ENCODE measurements at places on chromosomes 2 and 18. TPM values are rescaled to one million over a fixed set of nuclear protein-coding genes. Genes with fewer than 3 reads are reported as not detected.

Gene PROKR1
- not detected for total RNA-seq

Gene UNC80
- total RNA-seq: not detected

Gene ICOS
- total RNA-seq: not detected

Gene MYO5B
- total RNA-seq: 1.2 TPM

Gene NPAS2
- total RNA-seq: 35.9 TPM

DNA sequence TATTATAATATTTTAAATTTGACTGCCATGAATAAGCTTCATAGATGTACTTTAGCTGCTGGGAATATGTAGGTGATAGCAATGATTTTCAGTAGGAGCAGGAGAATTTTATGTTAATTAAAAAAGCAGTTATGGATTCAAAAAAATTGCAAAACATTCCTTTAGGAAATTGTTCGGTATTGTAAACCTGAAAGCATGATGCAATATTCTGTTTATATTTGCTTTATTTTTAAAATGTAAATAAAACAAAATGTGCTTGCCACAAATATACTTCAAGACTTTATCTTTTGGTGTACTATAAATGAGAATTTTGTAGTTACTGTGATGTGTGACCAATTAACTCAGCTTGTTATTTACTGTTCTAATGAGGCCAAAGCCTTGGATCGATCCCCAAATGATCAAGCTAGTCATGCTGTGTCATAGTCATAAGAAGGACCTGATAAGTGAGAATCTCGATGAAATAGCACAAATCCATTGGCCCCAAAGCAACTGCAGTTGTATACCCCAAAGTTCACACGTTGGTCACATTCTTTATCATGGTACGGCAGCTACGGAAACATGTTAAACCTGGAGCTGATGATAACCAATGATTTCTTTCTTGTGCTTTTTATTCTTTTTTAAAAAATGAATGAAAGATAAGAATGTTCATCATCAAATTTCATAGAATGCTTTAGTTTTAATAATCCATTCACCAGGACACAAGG lies 23.6 kb upstream of the ATIC start:
- no peak for DNase-seq

- no peak for DNase-seq
Observed at GRCh38 chr2:187644981-187645380, 90.7 kb upstream of the TFPI start.

DNA sequence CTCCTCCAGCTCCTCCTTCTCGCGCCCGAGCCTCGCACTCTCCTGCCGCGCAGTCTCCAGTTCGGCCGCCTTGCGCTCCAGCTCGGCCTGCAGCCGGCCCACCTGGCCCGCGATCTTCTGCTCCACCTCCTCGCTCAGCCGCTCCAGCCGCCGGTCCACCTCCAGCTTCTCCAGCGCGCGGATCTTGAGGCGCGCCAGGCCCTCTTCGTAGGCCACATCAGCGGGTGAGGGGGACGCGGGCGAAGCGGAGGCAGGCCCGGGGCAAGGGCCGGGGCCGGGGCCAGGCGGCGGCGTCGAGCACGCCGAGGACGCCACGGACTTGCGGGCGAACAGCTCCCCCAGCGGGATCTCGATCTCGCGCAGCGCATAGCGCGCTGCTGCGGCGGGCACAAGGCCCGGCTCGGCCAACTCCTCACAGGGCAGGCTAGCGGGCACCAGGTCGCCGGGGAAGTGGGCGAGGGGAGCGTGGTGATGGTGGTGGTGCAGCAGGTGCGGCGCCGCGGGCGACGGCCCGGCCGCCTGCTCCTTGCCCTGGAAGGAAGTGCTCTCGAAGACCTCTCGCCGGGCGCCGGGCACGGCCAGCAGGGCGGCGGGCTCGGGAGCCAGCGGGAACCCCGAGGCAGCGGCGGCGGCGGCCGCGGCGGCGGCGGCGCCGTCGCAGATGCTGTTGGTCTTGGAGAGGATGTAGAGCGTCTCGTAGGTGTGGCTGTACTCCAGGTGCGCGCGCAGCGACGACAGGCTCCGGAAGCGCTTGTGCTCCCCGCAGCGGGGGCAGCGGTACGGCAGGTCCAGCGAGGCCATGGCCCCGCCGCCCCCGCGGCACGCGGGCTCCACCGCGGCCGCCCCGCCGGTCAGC lies 15.2 kb downstream of the FBXO41 start:
- DNase-seq: no peak

- no peak for DNase-seq
Observed at GRCh38 chr18:47970664-47971531, 40.4 kb upstream of the SMAD2 start.

GRCh38 chr18:2881088-2881839 lies 34.5 kb downstream of the EMILIN2 start:
- DNase-seq: peak; percentile 88

DNA sequence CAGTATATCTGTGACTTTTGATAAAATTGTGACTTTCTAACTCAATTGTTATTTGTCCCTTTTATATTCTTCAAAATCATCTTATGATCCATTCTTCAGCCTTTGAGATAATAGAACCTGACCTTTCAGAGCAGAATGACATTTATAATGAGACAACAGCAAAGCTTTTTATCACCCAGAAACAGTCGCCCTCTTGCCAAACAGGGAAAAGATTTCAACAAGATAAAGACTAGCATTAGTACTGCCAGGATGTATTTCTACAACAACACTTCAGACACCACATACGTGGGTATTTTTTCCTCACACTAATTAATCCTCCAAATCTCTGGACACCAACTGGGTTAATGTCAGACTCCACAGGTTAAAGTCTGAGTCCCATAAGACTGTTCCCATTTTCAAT lies 249.0 kb downstream of the ZNF804A start:
- DNase-seq: no peak

Measured in aorta (tissue), 5 donors.